ENCODE measurements at places on chromosomes 3 and 15.

- no peak for DNase-seq
These were observed 763.4 kb upstream of the GRM7 start for GRCh38 chr3:6097556-6097955.

DNA sequence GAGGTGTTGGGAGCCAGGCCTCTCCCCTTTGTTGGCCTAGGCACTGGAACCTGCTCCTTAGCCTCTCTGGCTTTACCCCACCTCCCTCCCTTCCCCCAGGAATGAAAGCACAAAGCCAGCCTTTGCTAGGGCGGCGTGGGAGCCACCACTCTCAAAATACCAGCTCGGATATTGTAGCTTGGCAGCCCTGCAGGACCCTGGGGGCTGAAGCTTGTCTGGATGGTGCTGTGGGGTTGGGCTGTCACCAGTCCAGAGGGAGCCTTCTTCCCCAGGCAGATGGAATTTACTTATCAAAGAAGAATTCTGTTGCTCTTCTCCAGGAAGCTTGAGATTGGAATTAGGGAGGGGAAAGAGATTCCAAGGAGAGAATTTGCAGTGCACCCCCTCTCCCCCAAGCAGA, 14.9 kb upstream of the GRM2 start:
- DNase-seq = no peak

GRCh38 chr3:170352936-170353335, 4.6 kb upstream of the SKIL start:
- DNase-seq = no peak

DNA sequence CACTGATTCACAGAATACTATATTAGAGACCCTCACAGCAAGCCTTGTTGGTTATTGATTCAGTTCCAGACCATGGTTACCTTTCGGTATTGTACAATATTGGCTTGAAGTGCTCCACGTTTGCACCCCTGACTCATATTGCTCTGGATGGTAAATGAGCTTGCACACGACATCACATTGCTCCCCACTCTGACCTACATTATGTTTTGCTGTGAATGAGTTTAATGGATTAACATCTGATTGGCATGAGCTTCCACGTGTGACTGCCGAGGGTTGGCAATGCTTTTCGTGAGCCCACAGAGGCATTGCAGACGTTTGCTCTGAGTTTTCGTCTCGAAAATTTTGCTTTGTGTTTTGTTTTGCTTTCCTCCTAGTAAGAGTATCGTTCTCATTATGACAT, 225.8 kb upstream of the ICE2 start:
- DNase-seq = no peak

DNA sequence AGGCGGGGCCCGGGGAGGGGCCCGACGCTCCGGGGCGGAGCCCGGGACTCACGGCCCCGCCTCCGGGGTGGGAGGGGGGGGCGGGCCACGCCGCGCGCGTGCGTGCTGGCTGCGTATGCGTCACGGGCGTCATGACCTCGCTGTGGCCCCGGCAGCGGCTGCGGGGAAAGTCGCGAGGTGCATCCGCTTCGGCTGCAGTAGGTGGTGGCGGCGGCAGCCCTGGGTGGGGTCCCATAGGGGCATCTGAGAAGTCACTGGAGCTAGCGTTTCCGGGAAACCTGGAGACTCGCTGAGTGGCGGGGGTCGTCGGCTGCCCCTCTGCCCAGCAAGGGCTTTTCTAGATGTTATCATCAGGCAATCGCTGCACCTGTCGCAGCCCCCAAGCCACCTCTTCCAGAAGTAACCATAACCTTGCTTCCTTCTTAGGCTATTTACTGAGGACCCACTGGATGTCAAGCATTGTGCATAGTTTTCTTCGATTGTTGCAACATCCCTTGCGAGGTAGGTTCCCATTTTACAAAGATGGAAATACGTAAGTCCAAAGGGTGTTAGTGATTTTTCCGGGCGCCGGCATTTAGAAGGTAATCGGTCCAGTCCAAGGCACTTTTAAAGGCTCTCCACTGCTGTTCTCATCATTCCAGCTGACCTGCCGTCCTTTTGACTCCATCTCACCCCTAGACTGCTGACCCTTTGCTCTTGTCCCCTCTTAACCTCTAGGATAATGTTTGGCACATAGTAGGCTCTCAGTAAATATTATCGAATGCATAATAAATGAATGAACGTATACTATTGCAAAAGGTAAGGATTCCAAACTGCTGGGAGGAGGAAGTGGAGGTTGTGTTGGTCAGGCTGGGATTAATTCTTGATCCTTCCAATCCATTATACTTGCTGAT, at the start of gene GDPGP1:
Gene GDPGP1, plus strand, starts transcription at position 114 of the 893 bp plus-strand sequence. CDS start 6,700 bp downstream, outside the sequence.
- no peak for DNase-seq
